Endothelial cell of umbilical vein (primary cell): ENCODE measurements at places on chromosomes 11 and 22. TPM values are rescaled to one million over a fixed set of nuclear protein-coding genes. Genes with fewer than 3 reads are reported as not detected.

DNA sequence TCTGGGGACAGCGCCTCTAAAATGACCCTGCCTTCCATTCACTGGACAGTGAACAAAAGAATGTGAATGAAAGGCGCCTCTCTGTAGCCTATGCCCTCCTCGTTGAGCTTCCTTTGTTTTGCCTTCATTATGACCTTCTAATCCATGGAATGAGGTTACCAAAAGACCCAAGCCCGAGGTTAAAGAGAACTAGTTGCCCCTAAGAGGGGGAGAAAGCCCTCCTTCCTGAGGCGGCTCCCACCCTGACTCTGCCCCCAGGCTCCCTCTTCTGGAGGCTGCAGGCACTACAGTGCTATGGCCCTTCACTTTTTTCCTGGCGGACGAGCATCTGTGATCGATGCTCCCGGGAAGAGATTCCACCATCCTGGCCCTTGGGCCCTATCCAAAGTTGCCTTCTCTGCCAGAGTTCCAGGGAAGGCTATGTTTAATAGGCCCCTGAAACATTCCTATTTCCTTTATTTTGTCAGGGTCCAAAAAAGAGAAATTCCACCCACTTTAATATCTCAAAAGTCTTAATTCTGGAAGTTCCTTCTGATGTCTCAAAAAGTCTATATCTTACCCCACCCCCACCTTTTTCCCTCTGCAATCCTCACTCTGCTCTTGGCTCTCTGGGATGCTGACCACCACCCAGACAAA is 147.3 kb downstream of the FEZ1 start:
- peak; percentile 39 for DNase-seq

- DNase-seq: peak; percentile 56
These were observed 12.3 kb upstream of the TUB start for GRCh38 chr11:8068605-8069221.

GRCh38 chr11:44611687-44612434 is 46.4 kb downstream of the CD82 start:
- no peak for DNase-seq

DNA sequence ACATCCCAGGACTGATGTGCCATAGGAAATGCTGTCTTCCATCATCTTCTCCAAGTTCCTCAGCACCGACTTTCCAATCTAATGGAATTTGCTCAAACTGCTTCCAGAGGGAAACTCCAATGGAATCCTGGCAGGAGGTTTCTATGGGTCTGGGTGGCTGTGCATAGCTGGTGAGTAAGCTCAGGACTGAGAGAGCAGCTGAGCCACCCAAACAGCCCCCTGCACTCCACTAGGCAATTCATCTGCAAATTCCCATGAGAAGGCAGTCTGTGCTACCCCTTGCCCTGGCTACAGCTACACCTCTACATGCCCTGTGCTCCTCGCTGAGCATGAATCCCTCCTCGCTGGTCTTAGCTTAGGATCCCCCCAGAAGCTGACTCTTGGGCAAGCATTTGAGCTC is 127.9 kb upstream of the CSNK2A3 start:
- DNase-seq: no peak

GRCh38 chr22:41521126-41521525 is 23.1 kb downstream of the POLR3H start:
- DNase-seq: no peak

DNA sequence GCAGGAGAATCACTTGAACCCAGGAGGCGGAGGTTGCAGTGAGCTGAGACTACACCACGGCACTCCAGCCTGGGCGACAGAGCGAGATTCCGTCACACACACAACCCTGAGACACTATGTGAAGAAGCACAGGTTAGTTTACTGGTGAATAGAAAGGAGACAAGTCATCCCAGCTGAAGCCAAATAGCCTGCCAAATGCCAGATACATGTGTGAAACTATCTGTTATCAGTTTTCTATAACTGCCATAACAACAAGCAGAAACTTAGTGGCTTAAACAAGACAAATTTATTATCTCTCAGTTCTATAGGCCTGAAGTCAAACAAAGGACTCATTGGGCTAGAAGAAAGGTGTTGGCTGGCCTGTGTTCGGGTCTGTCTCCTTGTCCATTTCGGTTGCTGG is 88.0 kb upstream of the CHRM4 start:
- no peak for DNase-seq

GRCh38 chr11:72578991-72579815 is 95.0 kb downstream of the PDE2A start:
- no peak for DNase-seq

DNA sequence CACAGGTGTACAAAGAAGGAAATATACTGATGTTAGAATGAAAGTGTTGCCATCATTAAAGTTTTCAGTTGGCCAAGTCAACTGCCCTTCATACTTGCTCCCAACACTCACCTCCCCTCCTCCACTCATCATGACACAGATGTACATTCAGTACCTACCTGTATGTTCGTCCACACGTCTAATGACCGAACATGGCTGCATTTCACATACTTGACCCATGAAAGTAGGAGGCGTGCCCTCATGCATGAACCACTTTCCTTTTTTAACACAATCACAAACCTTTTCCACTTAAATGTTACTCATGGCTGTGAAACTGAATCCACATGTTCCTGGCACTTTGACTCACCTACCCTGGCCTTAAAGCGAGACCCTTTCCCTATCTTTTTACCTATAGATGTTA is 3.2 kb upstream of the BUD13 start:
- no peak for DNase-seq

- DNase-seq: no peak
These were observed at the start of gene GNAZ for GRCh38 chr22:23070418-23071229. GNAZ (plus strand) TSS chr22:23070519; CDS start chr22:23095696, 25,177 bp downstream.

- no peak for DNase-seq
These were observed 1.1 kb upstream of the CD81 start for GRCh38 chr11:2375964-2376551.

DNA sequence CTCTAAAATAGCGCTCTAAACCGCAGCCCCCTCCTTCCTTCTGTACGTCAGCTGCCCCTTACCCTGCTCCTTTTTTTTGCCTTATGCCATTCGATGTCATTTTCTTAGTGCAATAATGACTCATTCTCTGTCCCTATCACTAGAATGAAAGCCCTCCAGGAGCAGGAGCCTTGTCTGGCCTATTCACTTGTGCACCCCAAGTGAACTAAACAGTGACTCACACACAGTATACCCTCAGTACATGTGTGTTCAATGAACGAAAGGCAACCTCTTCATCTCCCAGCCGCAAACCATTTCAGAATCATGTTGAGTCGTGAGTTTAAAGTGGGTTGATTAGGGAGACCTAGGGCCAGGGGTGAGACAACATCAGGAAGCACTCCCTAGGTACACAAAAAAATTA is 50.7 kb upstream of the SPATA19 start:
- DNase-seq: no peak

DNA sequence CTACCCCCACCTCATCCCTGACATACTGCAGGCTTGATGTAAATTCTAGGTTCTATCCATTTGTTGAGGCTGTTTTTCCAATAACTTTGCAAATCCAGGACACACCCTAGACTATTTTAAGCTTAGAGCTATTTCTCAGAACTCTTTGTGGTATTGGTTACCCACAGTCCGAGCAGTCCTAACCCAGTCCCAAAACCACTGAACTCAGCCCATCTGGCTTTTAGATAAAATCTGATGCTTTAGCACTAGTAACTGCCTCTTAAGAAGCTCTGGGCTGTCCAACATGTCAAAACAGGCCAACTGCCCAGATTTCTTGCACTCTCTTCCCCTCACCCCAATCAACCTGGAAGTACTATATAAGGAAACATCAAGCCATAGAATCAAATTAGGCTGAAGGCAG is 344.4 kb upstream of the CADM1 start:
- no peak for DNase-seq

- no peak for DNase-seq
These were observed 15.3 kb upstream of the ACCSL start for GRCh38 chr11:44032299-44033085.

GRCh38 chr11:2909133-2909902 is 19.9 kb downstream of the PHLDA2 start:
- no peak for DNase-seq

DNA sequence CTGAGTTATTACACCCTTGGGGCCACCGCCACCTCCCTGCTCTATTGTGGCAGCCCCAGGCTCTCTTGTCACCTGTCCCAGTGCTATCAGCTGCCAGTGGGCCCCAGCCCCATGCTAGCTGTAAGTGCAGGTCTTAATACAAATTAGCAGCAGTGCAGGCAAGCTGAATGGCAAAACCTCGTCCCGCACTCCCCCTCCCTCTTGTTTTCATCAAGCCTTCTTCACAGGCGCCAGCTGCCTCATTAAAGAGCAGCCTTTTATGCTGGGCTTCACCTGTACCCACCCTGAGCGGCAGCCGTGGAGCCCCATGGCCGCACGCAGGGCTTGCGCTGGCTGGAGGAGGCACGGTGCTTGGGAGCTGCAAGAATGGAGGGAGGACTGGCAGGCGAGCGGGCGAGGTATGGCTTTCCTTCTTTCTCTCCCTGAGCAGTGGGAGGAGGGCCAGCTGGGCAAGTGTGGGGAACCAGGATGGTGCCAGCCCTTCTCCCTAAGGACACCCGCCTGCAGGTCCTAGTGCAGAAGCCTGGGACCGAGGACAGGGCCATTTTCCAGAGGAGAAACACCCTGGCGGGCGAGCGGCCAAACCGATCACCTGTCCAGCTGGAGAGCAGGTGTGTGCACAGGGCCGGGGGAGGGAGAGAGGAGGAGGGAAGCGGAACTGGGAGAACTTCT is 70.7 kb downstream of the FLI1 start:
- no peak for DNase-seq

DNA sequence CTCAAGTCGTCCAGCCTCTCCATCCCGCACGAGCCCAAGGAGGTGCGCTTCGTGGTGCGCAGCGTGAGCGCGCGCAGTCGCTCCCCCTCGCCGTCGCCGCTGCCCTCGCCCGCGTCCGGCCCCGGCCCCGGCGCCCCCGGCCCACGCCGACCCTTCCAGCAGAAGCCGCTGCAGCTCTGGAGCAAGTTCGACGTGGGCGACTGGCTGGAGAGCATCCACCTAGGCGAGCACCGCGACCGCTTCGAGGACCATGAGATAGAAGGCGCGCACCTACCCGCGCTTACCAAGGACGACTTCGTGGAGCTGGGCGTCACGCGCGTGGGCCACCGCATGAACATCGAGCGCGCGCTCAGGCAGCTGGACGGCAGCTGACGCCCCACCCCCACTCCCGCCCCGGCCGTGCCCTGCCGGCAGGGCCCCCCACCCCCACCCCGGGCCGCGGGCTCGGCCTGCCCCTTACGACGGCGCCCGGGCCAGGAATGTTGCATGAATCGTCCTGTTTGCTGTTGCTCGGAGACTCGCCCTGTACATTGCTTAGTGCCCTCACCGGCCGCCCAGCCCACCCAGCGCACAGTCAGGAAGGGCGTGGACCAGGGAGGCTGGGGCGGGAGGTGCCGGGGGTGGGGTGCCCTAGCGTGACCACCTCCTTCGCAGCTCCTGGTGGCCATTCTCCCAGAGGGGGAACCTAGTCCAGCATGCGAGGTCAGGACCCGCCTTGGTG is 6.9 kb upstream of the ACR start:
- no peak for DNase-seq

- peak; percentile 65 for DNase-seq
These were observed 56.5 kb downstream of the MIAT start for GRCh38 chr22:26713823-26714449.

- peak; percentile 95 for DNase-seq
These were observed 50.5 kb downstream of the MAPK1 start for GRCh38 chr22:21816787-21817496.

DNA sequence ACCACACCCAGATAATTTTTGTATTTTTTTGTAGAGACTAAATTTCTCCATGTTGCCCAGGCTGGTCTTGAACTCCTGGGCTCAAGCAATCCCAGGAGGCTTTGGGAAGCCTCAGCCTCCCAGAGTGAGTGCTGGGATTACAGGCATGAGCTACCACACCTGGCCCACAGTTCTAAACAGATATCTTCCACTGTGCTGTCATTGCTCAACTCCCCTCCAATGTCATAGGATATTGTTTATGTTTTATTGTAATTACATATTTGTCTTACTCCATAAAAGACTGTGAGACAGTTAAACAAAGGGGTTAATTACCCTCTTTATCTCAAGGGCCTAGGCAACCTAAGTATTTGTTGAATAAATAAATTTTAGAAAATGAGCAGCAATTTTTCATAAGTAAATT is 204.2 kb downstream of the GRM5 start:
- DNase-seq: no peak

DNA sequence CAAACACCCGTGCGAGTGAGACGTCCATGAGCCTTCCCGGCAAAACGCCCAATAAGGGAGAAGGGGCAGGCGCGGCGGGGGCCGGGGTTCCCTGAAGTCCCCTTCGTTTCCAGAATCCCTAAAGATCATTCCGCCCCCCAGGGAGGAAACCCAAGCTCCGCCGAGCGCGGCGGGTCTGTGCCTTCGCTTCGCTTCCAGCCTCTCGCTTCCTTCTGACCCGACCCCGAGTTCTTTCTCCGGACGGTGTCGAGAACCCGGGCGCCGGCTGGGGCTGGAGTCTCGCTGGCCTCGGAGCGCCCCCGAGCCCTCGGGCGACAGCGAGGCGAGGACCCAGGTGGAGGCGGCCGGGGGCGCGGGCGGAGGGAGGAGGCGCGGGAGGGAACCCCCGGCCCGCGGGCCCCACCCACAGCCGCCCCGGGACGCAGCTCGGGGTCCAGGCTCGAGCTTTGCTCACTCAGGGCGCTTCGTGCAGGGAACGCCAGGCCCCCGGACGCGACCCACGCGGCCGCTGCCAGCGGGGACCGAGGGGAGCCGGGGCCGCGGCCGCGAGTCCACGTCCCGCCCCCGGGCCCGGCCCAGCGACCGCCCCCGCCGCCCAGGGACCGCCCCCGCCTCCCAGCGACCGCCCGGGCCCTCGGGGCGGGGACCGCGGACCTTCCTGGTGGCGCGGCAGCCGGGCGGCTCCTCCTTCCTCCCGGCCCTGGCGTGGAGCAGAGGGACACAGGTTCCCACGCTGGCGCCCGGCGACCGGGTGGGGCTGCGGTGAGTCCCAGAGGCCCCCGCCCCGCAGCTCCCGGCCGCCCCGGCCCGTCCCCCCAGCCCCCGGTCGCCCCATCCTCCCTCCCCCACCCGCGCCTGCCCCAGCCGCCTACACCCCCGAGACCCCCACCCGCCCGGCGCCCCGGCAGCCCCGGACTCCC is at the start of gene PGGHG:
Gene PGGHG (plus strand): TSS at position 649 of the 920 bp plus-strand sequence. CDS start 691 bp downstream, outside the sequence.
- no peak for DNase-seq

- no peak for DNase-seq
These were observed 1.2 kb downstream of the ALDH3B1 start for GRCh38 chr11:68011051-68011943.

- DNase-seq: no peak
These were observed 16.9 kb downstream of the GAB2 start for GRCh38 chr11:78400702-78401101.

DNA sequence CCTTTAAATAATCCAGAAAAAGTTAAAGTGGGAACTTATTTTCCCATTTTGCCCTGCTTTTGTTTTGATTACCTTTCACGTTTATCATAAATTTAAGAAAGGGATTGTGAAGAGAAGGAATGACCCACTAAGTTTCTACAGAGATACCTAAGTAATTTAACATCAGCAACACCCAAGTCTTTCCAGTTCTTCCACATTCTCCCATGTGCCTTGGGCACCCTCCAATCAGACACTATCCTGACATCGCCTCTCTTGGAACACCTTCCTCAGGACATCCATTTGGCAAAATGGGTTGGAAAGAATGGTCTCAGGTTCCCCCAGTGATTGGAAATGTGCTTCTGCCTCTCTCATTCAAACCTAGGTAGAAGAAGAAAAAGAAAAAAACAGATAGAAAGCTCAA is 6.3 kb downstream of the BBOX1 start:
- DNase-seq: no peak

The KCNQ1OT1 gene
- 1.5 and 1.8 TPM in 2 replicates for total RNA-seq

The TSPAN18 gene
- total RNA-seq: 65.3 and 118 TPM in 2 replicates

The THY1 gene
- total RNA-seq: 0.75 TPM in 1 of 2 replicates, not detected in the other

The ZNF408 gene
- 10.3 and 10.9 TPM in 2 replicates for total RNA-seq

The FAM180B gene
- total RNA-seq: not detected in 2 replicates

The GSTT2 gene
- total RNA-seq: not detected in 2 replicates
